ENCODE measurements at places on chromosomes 11 and 22. TPM values are rescaled to one million over a fixed set of nuclear protein-coding genes. Genes with fewer than 3 reads are reported as not detected.

The PCF11 gene
- total RNA-seq: 80.7 TPM

The PHOX2A gene
- not detected for total RNA-seq

The SAA4 gene
- not detected for total RNA-seq

The OR52I1 gene
- not detected for total RNA-seq

The PGA5 gene
- not detected for total RNA-seq

The MUC2 gene
- total RNA-seq: not detected

The SCO2 gene
- total RNA-seq: 3.5 TPM

The CNGA4 gene
- 0.26 TPM for total RNA-seq

The MRGPRE gene
- total RNA-seq: 0.28 TPM

The BTG4 gene
- not detected for total RNA-seq

The VSIG10L2 gene
- total RNA-seq: not detected

The SLC22A8 gene
- not detected for total RNA-seq

The CRYBB2 gene
- not detected for total RNA-seq

The SEPTIN3 gene
- 1.4 TPM for total RNA-seq

The MTMR3 gene
- total RNA-seq: 17.2 TPM

The SYT7 gene
- 6.5 TPM for total RNA-seq

The OR51B4 gene
- total RNA-seq: 0.35 TPM

The ASCL2 gene
- total RNA-seq: 1.5 TPM

The ARHGEF17 gene
- total RNA-seq: 174 TPM

The HSPB2 gene
- total RNA-seq: not detected

The GAL3ST1 gene
- total RNA-seq: 1.2 TPM

The SCN2B gene
- not detected for total RNA-seq

The SCN3B gene
- total RNA-seq: 2.8 TPM

The TMEM132A gene
- total RNA-seq: 47.7 TPM

The HBE1 gene
- total RNA-seq: not detected

The GSTP1 gene
- total RNA-seq: 843 TPM

The IL17REL gene
- 0.12 TPM for total RNA-seq

The CRYBB3 gene
- not detected for total RNA-seq

The SMTN gene
- 182 TPM for total RNA-seq

The RFPL1 gene
- total RNA-seq: not detected

The NAV2 gene
- 4.6 TPM for total RNA-seq

The B3GAT1 gene
- total RNA-seq: 0.76 TPM

The CDON gene
- total RNA-seq: 38.5 TPM

The TRIM48 gene
- not detected for total RNA-seq

The OR8G1 gene
- not detected for total RNA-seq

The MEI1 gene
- total RNA-seq: 1.9 TPM

The OR51B2 gene
- total RNA-seq: not detected

The ISX gene
- total RNA-seq: not detected

The SERHL2 gene
- 9.1 TPM for total RNA-seq

The KRTAP5-7 gene
- total RNA-seq: not detected

The MPPED2 gene
- total RNA-seq: 19.5 TPM

The APOL4 gene
- total RNA-seq: 16.9 TPM

The EMID1 gene
- total RNA-seq: 30.0 TPM

The SMCO4 gene
- 7.2 TPM for total RNA-seq

The HIKESHI gene
- total RNA-seq: 75.9 TPM

All from uterus (tissue), 4 donors.